ENCODE measurements at places on chromosomes 16 and 17.

GRCh38 chr17:32523827-32524552 lies 37.2 kb downstream of the CDK5R1 start:
- no peak for DNase-seq

GRCh38 chr17:2689411-2690164 lies 22.0 kb downstream of the CLUH start:
- DNase-seq, result no peak

DNA sequence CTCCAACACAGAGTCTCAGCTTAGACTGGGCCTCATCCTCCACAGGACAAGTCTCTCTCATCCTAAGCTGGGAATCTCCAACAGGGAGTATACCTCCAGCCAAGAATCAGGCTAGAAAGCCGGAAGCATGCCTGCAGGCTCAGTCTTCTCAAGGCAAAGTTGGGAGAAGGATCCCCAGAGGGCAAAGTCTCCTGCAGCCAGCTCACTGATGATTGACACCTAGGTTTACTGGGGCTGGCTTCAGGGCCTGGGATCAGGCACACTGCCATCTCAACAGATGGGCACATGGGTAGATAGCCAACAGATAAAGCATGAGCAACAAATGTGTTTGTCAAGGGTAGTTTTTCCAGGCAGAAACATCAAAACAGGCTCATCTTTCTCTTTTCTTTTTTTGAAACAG lies 56.1 kb upstream of the TOX3 start:
- DNase-seq, result no peak

DNA sequence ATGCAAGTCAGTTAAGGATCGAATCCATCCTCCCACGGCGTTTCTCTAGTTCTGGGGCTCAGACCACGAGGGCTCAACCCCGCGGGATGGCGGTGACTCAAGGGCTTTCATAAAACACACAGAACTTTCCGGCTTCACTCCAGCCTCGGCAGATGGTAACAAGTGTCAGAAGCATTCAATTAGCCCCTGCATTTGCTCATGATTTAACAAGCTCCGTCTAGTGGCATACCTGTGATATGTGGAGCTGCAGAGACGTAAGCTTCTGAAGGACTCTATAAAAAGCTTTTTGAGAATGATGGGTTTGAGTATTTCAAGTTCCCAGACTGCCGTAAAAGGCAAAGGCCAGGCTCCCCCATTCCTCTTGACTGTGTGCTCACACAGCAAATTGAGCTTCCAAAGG lies 91.3 kb upstream of the SEC14L1 start:
- DNase-seq, result no peak

- DNase-seq, result peak; percentile 56
Observed at GRCh38 chr16:726438-727290, at the start of the genes CCDC78 and HAGHL. Gene CCDC78, minus strand, starts transcription at chr16:726443. Its CDS starts 76 bp downstream, at chr16:726367. Gene HAGHL, plus strand, starts transcription at chr16:727106. Its CDS starts 404 bp downstream, at chr16:727510.

GRCh38 chr16:1740781-1741490 lies 30.4 kb downstream of the NME3 start:
- DNase-seq, result no peak

GRCh38 chr16:28301154-28301553 lies 8.8 kb downstream of the SBK1 start:
- DNase-seq, result no peak

DNA sequence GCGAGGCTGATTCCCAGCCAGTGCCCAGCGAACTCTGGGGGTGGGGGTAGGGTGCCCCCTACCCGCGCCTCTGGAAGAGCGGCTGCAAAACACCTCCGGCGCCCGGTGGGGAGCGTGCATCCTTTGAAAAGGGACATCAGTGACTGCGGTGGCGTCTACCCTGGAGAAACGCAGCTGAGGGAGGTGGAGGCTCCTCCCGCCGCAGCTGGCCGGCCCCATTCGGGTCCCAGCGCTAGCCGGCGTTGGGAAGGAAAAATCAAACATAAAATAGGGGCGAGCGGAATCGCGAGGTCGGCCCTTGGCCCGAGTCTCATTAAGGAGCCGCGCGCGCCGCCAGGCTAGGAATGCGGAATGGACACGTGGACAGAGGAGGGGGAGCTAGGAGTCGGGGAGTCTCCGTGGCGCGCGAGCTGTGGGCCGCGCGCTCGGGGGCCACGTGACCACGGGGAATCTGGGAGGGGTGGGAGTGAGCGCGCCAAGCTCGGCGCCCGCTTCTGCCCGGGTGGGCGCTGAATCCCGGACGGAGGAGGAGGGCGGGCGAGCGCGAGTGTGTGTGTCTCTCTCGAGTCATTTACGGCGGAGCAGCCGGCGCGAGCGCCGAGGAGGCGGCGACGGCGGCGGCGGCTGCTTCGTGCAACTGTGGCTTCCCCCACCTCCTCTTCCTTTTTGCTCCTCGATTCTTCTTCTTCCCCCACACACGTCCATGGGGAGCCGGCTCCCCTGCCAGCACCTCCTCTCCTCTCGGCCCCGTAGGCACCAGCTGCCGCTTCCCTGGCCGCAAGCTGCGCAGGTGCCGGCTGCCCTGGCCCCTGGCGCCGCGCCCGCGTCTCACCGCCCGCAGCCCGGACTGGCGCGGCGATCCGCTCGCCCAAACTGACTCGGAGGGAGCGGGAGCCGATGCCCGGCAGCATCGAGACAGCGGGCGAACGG lies at the start of gene TMEM132E:
Gene TMEM132E, plus strand, starts transcription at position 566 of the 930 bp plus-strand sequence. CDS start 1,495 bp downstream, outside the sequence.
- no peak for DNase-seq

GRCh38 chr16:58882292-58882691 lies 148.2 kb upstream of the GOT2 start:
- no peak for DNase-seq

GRCh38 chr17:80613732-80614071 lies 69.1 kb downstream of the RPTOR start:
- no peak for DNase-seq

- no peak for DNase-seq
Observed at GRCh38 chr16:78363843-78364555, 264.5 kb downstream of the WWOX start.

GRCh38 chr16:19771796-19772195 lies 53.7 kb downstream of the IQCK start:
- DNase-seq, result no peak

- no peak for DNase-seq
Observed at GRCh38 chr17:77109764-77110359, 30.9 kb upstream of the SEC14L1 start.

GRCh38 chr17:56165072-56165641 lies 11.9 kb downstream of the ANKFN1 start:
- DNase-seq, result no peak

DNA sequence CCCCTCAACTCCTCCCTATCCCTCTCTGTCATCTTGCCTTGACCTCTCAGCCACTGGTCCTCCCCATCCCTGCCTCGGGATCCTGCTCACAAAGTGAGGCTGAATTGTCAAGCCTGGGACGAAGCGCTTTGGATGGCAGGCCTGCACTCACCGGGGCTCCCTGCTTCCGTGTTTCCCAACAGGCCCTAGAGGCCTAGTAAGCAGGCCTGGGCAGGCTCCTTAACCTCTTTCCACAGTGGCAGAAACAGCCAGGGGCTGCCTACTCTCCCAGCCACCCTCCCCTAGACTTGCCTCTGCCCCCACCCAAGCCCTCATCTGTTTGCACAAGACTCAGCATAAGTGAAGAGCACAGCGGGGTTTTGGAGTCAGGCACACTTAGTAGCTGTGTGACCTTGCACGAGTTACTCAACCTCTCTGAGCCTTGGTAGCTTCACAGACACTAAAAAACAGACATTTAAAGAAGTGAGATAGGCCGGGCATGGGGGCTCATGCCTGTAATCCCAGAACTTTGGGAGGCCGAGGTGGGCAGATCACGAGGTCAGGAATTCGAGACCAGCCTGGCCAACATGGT lies 5.0 kb upstream of the FADS6 start:
- no peak for DNase-seq

DNA sequence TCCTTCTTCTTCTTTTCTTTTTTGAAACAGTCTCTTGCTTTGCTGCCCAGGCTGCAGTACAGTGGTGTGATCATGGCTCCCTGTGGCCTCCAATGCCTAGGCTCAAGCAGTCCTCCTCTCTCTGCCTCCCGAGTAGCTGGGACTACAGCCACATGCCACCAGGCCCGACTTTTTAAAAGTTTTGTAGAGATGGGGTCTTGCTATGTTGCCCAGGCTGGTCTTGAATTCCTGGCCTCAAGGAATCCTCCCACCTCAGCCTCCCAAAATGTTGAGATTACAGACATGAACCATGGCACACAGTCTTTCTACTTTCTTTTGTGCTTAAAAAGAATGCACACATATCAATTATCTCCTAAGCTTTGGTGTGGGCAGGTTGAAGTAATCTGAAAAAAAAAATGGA lies 61.0 kb upstream of the DNAJA2 start:
- DNase-seq, result no peak

DNA sequence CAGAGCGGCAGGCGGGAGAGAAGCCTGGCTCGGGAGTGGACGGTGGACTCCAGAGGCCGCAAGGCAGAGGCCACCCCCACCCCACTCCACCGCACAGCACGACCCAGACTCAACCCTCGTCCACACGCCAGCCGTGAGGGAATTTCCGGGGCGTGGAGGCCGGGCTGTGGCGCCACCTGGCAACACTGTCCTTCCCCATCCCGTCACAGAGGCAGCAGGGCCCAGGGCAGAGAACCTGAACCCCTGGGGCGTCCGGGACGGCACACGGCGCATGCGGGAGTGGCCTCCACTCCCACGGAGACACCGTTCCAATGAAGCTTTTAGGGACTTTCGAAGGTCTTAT lies 23.5 kb downstream of the GNPTG start:
- DNase-seq, result no peak

GRCh38 chr17:65638221-65638975 lies 77.0 kb upstream of the AXIN2 start:
- no peak for DNase-seq

- DNase-seq, result no peak
Observed at GRCh38 chr17:1786708-1787107, 24.8 kb downstream of the SERPINF1 start.

GRCh38 chr16:79475841-79476240 lies 124.7 kb downstream of the MAF start:
- no peak for DNase-seq

DNA sequence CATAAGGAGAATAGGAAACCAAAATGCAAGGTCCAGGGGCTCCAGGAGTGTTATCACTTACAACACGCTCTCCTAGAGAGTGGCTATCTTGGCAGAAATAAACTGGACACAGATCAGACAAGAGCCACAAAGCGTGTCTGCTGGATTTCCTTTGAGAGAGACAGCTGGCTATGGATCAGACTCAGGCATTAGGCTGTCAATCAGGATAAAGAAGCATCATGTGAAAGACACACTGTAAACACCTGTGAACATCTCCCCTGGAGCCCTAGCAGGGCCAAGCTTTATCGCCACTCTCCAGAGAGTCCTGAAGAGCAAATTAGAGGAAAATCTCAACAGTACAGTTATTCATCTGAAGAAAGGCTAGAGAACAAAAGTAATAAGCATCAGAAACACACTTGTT lies 26.0 kb downstream of the SYCE1L start:
- DNase-seq, result no peak

DNA sequence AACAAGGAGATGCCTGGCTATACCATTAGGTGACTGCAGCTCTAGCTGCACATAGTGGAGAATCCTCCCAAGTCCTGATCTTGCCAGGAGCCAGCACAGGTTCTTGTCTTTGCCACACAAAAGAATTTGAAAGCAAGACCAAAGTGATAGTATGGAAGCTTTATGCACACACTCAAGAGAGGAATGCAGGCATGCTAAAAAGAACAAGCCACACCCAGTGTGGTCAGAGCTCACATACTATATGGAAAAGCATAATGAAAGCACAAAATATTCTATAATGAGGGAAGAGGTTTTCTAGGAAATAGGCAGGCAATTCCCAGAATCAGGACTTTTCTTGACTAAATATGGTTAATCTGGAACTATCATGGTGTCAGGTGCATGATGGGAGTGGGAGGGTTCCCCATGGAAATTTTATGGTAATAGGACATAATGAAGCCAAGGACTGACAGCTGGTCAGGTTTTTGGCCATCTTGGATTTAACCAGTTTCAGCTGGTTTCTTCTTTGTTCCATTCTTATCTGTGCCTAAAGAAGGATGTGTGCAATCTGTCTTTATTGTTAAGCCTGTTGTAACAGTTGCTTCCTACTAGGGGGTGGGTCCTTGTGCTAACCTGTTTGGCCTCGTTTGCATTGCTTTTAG lies 171.6 kb downstream of the ZNF18 start:
- DNase-seq, result no peak

- no peak for DNase-seq
Observed at GRCh38 chr17:41521574-41522261, 3.0 kb upstream of the KRT15 start.

DNA sequence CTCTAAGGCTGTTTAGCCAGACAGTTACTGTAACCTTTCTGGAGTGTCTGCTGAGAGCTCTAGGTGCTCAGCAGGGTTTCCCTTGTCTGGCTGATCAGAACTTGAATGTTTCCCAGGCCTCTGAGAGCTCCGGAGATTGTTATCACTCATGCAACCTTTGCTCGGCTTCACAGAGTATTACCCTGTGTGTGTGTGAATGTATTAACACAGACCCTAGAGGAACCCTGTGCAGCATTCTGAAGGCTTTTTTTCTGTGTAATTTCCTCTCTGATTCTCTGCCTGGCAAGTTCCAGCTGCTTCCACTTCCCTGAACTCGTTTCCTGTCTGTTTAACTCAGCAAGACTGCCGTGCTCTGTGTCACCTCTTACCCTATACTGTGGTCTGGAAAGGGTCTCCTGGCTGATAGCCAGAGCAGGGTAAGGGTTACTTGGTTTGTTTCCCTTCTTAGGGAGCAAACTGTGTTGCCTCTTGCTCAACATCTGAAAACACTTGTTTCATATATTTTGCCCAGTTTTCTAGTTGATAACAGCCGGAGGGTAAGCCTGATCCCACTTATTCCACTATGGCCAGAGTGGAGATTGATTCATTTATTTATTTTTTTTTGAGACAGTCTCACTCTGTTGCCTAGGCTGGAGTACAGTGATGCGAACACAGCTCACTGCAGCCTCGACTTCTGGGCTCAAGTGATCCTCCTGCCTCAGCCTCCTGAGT lies 21.7 kb downstream of the PRMT7 start:
- no peak for DNase-seq

DNA sequence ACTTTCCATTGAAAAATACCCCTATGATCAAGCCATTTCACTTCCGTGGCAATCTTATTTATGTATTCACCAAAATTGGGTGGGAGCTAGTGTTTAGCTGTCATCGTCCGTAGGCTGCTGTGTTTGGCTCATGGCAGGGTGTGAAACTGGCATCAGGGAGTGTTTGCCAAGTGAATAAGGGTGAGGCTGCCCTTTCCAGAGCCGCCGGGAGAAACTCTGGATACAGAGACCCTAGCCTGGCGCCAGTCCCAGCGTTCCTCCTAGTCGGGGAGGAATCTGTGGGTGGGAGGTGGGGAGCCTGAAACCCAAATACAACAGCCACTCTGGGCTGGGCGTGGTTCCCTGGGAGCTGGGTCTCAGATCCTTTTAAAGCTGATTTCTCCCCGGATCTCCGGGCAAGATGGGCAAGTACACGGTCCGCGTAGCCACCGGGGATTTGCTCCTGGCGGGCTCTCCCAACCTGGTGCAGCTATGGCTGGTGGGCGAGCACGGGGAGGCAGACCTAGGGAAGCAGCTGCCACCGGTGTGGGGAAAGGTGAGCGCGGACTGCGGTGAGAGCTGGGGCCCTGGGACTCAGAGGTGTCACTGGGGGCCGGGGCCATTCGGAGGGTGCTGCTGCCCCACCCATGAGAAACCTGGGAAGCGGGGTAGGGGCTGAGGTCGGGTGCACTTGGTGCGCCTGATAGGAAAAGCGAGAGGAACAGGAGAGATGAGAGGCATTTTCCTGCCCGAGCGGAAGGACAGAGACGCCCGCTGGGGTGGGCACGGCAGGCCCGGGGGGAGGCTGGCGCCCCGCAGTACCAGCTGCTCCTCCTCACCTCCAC lies 62.1 kb upstream of the TEKT1 start:
- no peak for DNase-seq
